Heart right ventricle (tissue), 16 donors: ENCODE measurements at places on chromosomes 1 and 21.
A peak's percentile ranks its signal among the peaks of the same experiment; 100 is the strongest.

- no peak for DNase-seq
These were observed 50.3 kb downstream of the GPR161 start for GRCh38 chr1:168086438-168086837.

- DNase-seq, result no peak
These were observed 5.1 kb upstream of the RFX5 start for GRCh38 chr1:151352021-151352718.

- no peak for DNase-seq
These were observed 196.1 kb upstream of the CAMK1G start for GRCh38 chr1:209387271-209387968.

DNA sequence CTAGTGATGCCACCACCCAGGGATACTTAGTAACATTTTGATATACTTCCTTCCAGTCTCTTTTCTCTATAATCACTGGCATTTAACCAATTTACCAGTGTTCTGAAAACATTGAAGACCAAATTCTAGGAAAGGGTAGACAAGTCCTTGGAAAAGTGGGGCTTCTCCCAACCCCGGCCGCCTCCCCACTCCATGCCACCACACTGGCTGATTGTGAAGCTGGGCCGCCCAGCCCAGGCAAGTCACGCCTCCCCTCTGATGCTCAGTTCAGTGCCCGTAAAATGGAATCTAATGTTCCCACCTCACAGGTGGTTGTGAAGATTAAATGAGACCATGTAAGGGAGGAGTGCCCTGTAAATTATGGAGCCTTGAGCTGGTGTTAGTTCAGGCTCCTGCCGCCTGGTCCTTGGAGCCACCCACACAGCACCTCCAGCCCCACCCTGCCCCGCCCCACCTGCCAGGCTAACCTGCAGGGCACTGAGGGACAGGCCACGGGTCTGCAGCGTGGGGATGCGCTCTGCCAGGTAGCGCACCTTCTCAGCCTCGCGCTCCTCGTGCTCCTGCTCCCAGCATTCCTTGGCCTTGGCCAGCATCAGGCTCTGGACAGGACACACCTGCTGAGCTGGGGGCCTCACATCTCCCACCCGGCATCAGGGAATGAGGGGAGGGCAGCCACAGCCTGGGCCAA, 7.3 kb downstream of the TNNI1 start:
- no peak for DNase-seq

- no peak for DNase-seq
These were observed 46.4 kb downstream of the DHX9 start for GRCh38 chr1:182885591-182885990.

DNA sequence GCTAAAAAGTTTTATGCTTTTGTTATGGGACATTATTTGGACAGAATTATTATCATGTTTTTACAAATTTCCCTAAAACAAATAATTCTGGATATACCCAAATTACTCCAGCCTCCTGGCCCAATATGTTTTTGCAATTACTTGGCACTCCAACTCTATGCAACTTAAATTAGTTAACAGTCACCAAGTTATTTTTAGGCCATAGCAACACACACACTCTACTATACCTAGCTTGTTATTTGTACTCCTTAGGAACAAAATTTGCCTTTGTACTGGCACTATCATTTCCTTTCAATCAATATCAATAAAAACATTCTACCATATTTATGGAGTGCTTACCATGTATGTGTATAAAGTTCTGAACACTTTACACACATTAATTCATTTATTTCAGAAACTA, 7.7 kb downstream of the DUSP10 start:
- DNase-seq, result no peak

DNA sequence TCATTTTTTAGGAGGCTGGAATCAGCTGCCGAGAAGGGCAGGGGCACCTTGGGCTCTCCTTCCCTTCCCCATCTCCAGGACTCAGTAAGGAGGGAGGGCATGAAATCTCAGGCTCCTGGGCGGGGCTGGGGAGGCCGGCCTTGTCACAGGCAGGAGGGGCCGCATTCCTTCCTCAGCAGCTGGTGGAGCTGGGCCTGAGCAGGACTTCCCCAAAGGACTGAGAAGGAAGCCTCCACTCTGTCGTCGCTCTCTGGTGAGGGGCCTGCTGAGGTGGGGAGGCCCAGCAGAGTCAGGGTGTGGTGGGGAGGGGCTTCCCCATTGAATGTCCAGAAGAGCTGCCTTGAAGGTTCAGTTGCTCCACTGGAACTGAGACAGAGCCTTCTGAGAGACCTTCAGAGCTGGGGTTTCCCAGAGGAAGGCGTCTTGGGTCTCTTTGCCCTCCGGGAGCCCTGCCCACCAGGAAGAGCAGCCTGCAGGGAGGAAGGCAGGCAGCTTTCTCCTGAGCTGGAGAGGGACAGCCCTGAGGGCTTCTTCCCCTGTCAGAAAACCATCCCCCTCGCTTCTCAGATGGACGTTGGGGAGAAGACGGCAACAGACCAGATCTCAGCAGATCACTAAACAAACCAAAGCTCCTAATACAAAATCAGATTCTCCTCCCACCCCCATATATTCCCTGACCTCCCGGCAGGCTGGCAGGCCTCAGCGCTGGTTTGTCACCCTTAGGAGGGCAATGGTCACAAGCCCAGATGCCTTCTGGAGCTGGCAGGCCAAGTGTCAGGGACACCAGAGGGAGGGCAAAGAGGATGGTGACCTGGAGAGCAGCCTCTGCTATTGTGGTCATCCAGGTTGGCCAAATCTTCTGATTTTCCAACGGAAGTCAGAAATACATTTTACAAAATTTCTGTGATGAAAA, 10.7 kb downstream of the KCNA10 start:
- DNase-seq, result peak; percentile 34

DNA sequence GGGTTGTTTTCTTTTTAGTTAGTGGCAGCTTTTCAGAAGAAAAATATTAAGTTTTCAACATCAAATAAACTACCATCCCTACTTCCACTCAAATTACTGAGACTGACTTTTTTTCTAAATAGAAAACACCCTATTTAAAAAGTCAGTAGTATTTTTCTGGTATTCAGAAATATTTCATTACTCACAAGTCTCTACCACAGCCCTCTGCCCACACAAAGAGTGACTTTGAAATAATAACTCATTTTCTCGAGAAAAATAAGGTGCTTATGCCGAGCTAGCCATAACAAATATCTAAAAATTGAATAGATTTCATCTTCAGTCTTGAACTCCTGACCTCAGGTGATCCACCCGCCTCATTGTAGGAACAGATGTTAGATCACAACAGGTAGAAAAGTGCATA, 41.8 kb upstream of the USP25 start:
- no peak for DNase-seq

GRCh38 chr1:6591644-6592043, 11.0 kb downstream of the KLHL21 start:
- no peak for DNase-seq

DNA sequence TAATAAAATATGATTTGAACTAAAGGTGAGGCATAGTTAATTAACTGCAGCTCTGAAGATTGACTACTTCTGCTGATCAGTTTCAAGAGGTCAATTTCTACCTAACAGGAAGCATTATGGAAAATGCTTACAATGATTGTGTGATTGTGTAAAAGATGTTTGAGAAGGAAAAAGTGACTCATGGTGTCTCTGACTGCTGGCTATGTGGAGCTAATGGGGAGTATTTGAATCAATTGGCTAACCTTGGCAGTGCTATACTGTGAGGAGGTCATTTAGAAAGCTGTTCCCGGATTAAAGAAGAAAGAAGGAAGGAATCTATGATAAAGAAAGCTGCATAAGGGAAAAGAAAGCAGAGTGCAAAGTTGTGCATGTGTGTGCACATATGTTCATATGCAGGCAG, 376.5 kb downstream of the ADGRL2 start:
- no peak for DNase-seq

- DNase-seq, result no peak
These were observed 7.8 kb downstream of the HCN3 start for GRCh38 chr1:155285063-155285462.

DNA sequence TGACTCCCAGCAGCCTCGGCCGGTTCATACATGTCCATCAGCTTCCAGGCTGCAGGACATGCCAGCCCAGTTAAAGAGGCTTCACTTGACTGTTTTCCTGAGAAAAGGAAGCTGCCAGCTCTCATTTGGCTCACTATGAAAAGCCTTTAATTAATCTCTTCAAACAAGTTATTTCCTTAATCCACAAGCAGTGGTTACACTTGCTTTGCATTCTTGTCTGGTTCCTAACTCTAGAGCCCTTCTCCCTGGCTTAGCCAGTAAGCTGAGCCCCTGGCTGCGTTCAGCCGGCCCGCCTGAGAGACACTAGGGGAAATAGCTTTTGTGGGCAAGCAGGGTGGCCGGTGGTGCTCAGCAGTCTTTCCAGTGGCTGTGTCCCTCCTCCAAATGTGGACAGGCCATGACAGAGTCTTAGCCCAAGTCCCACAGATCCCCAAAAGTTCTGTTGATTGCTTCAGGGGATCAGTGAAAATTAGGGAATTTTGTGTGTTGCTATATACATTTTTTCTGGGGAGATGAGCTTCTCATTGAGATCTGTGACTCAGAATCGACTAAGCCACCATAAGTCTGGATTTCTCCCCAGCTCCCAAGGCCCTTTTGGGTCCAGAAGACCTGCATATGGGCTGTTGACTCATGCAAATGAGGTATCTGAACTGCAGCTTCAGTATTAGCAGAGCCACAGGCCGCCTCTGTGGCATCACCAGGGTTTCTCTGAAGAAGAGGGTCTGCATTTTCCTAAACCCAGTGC, 10.1 kb downstream of the ATF3 start:
- DNase-seq, result no peak

- no peak for DNase-seq
These were observed 9.6 kb downstream of the TRIM11 start for GRCh38 chr1:228396770-228397662.

GRCh38 chr1:6212193-6212959, 6.5 kb downstream of the RNF207 start:
- DNase-seq, result no peak

DNA sequence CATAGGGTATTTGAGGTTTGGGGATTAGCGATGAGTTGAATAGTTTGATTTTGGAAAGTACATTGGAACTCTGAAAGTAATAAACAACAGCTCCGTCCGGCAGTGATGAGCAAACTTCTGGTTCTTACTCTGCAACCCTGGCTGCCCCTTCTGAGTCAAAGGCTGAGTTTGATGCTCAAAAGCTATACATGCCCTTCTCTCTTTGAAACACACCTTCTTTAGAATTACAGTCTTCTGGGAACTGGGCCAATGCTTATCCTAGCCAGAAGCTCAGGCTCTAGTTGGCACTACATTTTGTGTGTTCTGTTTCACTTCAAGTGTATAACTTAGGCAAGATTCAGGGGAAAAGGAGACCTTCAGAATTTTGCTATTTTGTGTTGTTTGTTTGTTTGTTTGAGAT, 9.3 kb downstream of the AHCYL1 start:
- DNase-seq, result no peak

- DNase-seq, result no peak
These were observed 508.8 kb upstream of the ZP4 start for GRCh38 chr1:238399558-238399957.

- DNase-seq, result peak; percentile 53
These were observed 49.9 kb upstream of the CYP2J2 start for GRCh38 chr1:59976194-59977074.

- no peak for DNase-seq
These were observed 4.4 kb downstream of the JAM2 start for GRCh38 chr21:25643486-25643885.

- DNase-seq, result no peak
These were observed 29.6 kb downstream of the CHIA start for GRCh38 chr1:111320066-111320879.

DNA sequence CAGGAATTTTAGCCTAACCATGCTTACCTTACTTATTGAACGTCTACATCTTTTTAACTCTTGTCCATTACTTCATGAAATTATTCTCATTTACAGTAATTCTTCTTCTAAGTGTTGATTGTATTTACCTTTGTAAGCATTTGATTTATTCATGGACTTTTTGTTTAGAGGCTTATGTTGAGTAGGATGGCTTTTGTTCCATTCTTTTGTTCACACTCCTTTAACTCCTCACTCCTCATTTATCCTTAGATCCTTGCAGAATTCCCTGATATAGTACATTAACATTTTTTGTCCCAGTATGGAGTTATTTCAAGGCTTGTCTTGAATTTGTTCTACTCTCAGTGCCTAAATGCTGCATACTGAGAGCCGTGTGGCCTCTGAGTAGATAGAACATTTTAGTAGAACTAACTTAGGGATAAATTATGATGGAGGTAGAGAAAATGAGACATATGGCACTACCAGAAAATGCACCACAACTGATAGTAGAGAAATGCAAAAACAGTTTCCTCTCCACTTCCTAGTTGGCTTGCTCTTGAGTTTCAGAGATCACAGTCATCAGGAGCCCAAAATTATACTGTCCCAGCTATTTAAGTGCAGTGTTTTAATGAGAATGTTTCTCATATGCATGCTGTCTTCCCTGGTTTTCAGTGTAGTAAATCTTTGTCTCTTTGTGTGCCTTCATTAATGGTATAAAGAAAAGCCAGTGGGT, 69.5 kb downstream of the KCNK2 start:
- DNase-seq, result no peak

DNA sequence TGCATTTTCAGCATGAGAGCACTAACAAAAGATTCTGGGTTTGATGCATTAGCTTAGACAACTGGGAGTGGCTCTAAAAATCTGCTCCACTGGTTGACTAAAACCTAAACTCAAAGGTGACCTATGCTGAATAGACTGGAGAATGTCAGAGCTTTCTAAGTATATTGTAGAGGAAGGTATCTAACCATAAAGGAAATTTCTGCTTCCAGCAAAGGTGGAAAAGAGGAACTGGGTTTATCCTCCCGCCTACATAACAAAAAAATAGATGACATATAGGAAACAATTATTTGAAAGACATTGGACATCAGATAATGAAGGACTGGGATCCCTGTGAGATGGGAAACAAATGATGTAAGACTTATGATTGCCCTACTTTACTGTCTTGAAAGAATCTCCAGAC, 35.8 kb upstream of the CR2 start:
- no peak for DNase-seq

- DNase-seq, result no peak
These were observed 150.0 kb downstream of the TPR start for GRCh38 chr1:186225096-186225495.

- DNase-seq, result peak; percentile 71
These were observed 11.4 kb upstream of the OLIG1 start for GRCh38 chr21:33058527-33058926.

- no peak for DNase-seq
These were observed 233.9 kb downstream of the KIF26B start for GRCh38 chr1:245388687-245389086.

DNA sequence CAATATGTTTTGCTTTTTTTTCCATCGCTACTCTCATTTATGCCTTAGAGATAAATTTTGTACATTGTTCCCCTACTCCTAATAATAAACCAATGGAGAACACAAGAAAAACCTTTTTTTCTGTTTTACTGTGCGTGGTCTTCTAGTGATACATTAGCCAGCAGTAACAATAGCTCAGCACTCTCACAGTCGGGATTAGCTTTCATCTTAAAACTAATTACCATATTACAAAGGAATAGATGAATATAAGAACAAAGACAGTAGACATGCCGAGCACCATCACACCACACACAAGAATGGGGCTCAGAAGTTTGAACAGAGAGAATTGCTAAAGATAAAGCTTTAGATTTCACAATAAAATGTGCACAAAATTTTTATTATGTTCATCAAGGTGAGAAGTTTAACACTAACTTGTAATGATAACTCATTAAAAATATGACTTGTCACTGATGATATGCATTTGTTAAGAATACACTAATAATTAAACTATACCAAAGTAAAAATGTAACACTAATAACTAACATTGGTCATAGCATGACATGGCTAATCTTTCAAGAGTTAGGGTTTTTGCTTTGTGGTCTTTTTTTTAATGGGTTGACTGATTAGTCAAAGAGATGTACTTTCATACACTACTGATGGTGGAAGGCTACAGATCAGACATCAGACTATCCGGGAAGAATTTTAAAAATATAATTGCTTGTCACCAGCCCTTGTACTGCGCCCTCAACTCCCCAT, 61.8 kb downstream of the EXTL2 start:
- no peak for DNase-seq

- no peak for DNase-seq
These were observed 2.9 kb downstream of the C2CD2 start for GRCh38 chr21:41950941-41951351.
